Jurkat, Clone E6-1 (cell line): ENCODE measurements at places on chromosomes 16 and 17.

- DNase-seq = no peak
These were observed 7.2 kb downstream of the SLC43A2 start for GRCh38 chr17:1621273-1621954.

DNA sequence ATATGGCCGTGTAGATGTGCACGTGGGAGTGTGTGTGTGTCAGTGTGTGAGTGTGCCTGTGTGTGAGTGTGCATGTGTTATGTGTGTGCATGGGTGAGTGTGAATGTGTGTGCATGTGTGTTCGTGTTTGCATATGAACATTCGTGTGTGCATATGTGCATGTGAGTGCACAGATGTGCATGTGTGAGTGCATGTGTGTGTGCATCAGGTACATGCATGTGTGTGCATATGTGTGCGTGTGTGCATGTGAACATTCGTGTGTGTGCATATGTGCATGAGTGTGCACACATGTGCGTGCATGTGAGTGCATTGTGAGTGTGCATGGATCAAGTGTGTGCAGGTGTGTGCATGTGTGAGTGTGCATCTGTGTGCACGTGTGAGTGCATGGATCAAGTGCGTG, 2.5 kb upstream of the TPSAB1 start:
- no peak for DNase-seq

DNA sequence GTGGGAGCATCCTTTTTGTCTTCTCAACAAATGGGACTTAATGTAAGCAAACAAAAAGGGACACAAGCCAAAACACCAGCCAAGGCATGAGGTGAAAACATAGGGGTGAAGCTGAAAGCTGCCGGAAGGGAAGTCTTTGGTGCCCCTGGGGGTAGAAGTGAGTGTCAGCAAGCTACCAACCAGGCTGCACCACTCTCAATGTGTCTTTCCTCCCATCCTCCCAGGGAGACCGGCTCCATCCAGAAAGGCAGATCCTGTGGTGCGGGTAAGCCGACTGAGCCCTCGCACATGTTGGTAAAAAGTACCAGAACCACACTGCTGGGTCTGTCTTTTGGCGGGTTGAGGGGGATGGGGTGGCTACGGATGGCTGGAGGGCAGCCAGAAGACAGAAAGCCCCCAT, 52.0 kb upstream of the SREBF1 start:
- no peak for DNase-seq

DNA sequence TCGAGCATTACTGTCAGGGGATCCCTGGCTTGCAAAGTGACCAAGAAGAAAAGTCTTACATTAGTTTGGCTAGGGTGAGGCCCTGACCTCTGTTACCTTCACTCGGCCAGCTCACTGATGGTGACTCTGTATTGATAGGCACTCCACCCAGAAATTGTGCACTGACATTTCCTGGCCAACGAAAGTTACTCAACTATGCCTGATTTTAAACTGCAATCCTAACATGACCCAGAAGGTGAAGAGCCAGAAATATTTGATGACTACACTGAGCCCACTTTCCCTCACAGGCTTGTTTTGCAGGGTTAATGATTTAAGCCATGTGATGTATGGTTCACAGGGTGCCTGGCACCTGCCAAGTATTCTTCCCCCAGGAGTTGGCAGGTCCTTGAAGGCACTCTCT, 208.2 kb upstream of the MAF start:
- DNase-seq = no peak
